CD4-positive, alpha-beta T cell (primary cell): ENCODE measurements at places on chromosomes 6 and 20. TPM values are rescaled to one million over a fixed set of nuclear protein-coding genes. Genes with fewer than 3 reads are reported as not detected.

The DTD1 gene
- total RNA-seq, result 16.1 TPM

The EFCAB8 gene
- 2.5 TPM for total RNA-seq

The TRIM40 gene
- total RNA-seq, result not detected

The SLC17A4 gene
- total RNA-seq, result not detected

The OR12D3 gene
- total RNA-seq, result not detected

The ENTPD6 gene
- total RNA-seq, result 85.1 TPM

The SYNDIG1 gene
- total RNA-seq, result not detected

The GPLD1 gene
- total RNA-seq, result 0.66 TPM

The SCGN gene
- total RNA-seq, result not detected

The ECI2 gene
- total RNA-seq, result 25.6 TPM

The TREM2 gene
- total RNA-seq, result not detected

The TRAPPC3L gene
- not detected for total RNA-seq

The C6orf163 gene
- total RNA-seq, result 1.4 TPM
